SK-N-MC (cell line): ENCODE measurements at places on chromosomes 3 and 15.

DNA sequence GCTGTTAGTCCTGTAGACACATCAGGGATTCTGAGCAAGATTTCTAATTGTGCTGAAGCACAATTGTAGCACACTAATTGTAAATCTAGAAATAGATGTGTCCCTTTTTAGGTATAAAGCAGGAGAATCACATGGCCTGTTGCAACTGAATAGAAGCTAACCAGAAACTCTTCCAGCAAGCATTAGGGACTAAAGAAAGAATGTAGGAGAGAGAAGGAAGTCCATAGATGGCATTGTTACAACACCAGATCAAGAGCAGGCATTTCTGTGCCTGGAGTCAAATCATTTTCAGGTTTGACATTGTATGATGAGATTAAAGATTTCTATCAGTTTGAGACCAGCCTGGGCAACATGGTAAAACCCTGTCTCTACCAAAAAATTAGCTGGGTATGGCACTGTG lies 27.4 kb downstream of the CALML4 start:
- no peak for DNase-seq

- DNase-seq = no peak
Measured at GRCh38 chr15:42090781-42091180, 3.6 kb downstream of the PLA2G4D start.

DNA sequence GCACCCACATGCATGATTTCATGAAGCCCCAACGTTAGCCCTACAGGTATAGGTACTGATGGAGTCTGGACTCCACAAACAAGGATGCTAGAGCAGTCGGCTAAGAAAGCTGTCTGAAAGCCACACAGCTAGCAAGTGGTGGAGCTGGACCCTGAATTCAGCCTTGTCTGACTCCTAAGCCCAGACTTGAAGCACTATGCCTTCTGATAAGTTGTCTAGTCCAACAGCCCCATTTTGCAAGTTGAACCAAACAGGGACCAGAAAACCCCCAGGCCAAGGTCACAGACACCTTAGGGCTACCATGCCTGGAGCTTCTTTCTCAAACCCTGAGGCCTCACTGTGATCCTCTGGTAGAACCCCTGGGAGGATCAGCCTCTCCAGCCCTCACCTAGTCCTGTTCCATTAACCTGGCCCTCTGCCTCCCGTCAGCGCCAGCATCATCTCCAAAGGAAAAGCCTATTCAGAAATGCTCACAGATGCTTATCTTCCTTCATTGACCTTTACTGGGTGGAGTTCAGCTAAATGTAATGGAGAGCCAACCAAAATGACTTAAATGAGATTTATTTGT lies 1.7 kb upstream of the SLCO2A1 start:
- no peak for DNase-seq

GRCh38 chr15:55758580-55758986 lies 15.6 kb upstream of the PRTG start:
- no peak for DNase-seq

DNA sequence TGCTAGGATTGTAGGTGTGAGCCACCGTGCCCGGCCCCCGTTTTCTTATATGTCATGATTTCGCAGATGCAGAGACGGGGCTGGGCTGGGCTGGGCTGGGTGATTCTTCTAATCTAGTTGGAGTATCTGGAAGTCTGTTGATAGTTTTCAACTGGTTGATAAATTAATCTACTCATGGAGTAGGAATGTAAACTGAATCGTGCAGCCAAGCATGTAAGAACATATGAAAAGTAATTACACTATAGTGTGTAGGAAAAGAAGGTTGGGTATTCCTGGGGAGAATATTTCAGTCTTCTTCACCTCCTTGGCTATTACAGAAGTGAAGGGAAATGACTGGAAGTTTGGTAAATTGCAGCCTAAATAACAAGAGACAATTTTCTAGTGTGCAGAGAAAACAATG lies 82.6 kb upstream of the MAGI1 start:
- no peak for DNase-seq

- peak; percentile 78 for DNase-seq
Measured at GRCh38 chr3:185733980-185734724, 90.7 kb downstream of the IGF2BP2 start.

GRCh38 chr3:140298043-140298442 lies 363.1 kb downstream of the CLSTN2 start:
- DNase-seq = no peak

DNA sequence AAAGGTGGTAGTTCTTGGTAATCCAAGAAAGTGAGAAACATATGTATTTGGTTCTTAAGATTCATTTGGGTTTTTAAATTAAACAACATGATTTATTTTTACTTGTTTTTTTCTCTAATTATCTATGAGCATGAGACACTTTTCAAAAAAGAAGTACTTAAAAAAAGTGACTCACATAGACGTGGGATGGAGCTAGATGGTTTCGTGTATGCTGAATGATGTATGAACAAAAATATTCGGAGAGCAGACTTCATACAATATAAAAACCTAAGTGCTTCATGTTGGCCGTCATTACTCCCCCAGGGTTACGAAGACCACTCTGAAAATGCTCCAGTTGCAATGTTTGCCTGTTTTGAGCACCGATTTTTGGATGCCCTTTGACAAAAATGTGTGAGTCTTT lies 90.9 kb downstream of the RORA start:
- DNase-seq = no peak

DNA sequence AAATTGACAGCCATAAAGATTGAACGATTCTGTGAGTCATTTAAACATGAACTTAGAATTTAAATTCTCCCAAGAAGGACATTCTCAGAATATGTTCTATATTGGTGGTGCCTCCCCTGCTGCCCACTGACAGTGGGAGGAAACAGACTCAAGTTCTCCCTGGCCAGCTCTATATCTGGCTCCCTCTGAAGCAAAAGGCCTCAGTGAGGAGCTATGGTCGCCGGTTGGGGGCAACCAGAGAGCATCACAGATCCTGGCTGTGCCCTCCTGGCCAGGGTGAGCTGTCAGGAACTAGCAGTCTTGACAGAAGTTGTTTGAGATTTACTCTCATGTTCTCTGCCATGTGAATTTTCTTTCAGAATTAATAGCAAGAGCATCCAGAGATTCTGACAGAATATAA lies 285.5 kb downstream of the NTRK3 start:
- no peak for DNase-seq

- no peak for DNase-seq
Measured at GRCh38 chr3:106206613-106207012, 337.8 kb upstream of the CBLB start.

GRCh38 chr3:52842424-52842823 lies 7.6 kb upstream of the MUSTN1 start:
- DNase-seq = no peak

DNA sequence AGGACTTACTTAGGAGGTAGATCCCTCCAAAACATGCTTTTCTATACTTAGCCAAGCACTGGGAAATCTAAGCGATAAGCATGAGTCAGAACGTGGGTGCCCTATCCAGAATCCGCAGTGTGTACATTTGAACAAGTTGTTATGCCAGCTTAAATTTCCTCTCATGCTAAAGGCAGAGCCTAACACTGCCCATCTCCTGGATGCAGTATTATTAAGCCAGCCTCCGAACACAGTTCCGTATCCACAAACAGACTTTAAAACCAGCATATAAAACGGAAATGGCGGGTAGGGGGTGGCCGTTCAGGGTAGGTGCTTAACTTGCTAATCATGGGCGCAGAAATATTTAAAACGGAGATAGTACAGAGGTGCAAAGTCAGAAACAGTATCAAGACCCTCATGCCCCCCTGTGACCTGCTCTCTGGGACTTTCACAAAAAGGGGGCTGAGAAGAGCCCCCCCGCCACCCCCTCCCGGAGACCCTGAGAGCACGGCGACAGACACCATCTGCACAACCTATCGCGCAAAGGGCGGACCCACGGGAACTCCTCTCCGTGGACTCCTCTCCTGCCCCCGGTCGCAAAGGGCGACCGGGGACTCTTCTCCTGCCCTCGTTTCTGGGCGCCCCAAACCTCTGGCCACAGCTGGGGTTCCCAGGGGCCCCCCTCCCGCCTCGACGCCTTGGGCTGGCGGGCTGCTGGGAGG lies 889 bp upstream of the LRRIQ4 start:
- no peak for DNase-seq

GRCh38 chr15:79878078-79878705 lies 18.6 kb downstream of the MTHFS start:
- DNase-seq = no peak

DNA sequence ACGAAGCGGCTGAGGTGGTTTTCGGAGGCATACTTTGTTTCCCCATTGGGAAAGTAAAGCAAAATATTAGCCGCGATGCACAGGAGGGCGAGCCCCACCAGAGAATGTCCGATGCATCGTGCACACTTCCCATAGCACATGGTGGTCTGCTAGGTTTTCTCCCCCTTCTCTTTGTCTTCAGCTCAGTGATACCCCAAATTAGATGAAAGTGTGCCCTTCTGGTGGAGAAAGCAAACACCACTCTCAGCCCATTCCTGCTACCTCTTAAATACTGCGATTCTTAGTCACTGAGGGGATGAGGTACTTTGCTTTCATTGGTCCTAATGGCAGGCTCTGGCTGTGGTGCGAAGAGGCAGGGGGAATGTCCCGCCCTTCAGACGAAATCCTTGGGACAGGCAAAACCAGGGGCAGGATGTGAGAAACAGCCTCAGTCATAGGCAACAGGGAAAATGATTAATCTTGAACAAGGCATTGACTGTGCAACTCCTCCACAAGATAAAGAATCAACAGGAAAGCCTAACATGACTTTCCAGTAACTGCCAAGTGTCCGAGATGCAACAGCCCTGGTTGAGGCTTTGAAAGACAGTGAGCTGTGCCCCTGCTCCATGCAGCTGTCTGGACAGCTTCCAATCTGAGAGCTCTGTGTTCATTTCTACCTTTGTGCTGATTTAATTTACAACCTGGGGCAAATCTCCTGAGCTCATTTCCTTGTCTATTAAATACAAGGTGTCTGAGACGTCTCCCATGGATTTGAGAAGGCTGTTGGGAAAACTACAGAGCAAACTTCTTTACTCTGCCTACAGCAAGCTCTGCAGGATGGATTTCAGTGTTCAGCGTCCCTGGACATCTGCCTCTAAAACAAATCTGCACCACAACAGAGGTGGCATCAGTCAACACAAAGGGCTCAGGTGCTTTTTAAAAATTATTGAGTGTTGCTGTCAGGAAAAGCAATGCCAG lies at the start of gene TM4SF1:
TM4SF1 (minus strand) TSS at position 242 of the 957 bp plus-strand sequence; CDS start at position 140, 102 bp downstream.
- no peak for DNase-seq

- no peak for DNase-seq
Measured at GRCh38 chr3:35737080-35737479, 97.8 kb downstream of the ARPP21 start.

DNA sequence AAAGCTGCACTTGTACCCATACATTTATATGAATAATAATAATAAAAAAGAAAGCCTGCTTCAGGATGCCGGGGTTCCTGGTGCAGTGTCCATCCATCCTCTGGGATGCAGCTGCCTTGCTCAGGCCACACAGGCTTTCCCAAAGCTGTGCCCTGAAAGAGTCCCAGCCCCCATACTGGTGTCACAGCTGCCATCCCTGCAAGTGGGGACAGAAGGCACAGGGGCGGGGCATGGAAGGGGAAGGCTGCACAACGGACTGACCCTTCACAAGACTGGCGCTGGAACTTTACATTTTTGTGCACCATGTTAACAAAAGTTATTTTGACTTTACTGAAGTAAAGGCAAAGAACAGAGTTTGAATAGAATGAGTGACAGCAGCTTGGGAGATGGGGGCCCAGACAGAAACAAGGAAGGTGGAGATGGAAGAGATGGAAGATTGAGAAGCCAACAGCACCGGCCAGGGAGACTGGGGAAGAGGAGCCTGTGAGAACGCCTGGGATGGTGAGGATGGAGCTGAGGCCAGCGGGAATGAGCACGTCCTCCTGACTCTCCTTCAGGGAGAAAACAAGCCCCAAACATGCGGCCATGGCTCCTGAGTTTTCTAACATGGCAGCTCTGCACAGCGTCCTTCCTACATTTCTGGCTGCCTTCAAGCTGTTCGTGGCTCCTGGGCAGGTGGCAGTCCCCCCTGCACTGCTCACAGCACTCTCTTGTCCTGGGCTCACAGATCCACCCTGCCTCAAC lies 73.1 kb downstream of the ABTB1 start:
- no peak for DNase-seq

DNA sequence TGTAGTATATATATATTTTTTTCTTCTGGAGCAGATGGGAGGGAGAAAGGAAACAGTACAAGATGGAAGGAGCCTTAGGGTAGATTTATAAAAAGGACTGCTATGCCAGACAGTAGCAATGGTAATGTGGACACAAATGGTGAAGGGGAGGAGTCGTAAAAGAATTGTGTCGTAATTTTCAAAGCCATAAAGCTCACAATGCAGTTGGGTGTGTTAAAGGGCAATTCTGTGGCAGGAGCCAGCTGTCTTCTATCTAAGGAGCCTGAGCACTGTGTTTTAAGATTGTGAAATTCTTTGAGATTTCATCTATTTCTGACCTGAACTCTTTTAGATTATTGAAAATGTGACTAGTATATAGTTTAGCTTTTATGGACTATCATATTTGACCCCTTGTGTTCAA lies 58.9 kb downstream of the CNOT10 start:
- DNase-seq = no peak

DNA sequence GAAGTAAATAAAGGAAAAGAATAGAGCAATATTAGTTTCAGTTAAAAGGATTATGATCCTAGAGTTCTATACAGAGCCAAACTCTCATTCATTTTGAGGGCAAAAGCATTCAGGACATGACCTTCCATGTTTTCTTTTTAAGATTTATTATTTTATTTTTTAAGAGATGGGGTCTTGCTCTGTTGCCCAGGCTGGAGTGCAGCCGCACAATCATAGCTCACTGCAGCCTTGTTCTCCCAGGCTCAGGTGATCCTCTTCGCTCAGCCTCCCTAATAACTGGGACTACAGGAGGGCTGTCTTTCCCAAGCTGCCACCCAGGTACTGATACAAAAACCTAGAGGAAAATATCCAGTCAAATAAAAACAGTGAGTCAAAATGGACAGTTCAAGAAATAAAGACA lies 13.6 kb upstream of the CCDC13 start:
- no peak for DNase-seq

DNA sequence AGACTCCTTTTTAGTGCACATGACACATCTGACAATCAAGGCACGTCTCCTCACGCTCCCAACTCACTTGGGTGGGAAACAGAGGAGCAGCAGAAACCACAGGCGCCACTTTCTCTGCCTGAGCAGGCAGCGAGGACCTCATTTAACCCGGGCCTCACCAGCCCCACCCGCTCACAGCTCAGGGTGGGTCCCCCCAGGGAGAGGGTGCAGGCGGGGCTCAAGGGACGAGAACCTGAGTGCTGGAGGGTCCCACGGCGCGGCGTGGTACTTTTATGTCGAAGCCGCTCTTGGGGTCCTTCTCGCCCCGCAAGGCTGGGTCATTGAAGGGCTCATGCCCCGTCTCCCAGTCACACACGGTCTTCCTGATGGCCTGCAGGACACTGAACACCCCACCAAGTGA lies 62.6 kb downstream of the CYFIP1 start:
- DNase-seq = no peak

- no peak for DNase-seq
Measured at GRCh38 chr15:101447561-101448071, 41.9 kb downstream of the PCSK6 start.

DNA sequence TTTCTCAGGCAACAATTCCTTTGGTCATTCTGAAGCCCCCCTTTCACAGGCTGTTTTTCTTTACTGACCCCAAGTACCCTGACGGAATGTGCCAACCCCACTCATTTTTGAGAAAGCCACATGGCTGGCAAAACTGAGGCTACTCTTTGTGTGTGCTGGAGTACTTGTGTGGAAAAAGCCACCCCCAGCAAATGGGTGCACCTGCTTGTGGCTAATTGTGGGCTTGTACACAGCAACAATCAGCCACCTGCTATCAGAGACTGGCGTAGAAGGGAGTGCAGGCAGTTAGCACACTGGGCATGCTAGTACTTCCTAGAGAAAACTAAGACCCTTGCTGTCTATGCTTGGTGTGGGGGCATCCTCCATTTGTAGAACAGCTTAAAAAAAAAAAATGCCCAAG lies 110.1 kb upstream of the LMOD3 start:
- DNase-seq = no peak

- DNase-seq = no peak
Measured at GRCh38 chr15:86557018-86557550, 477.4 kb downstream of the AGBL1 start.
